Fibroblast of the aortic adventitia (primary cell): ENCODE measurements at places on chromosomes 16 and 17. TPM values are rescaled to one million over a fixed set of nuclear protein-coding genes. Genes with fewer than 3 reads are reported as not detected.

The FUS gene
- 41.3 and 65.3 TPM in 2 replicates for total RNA-seq

The CCR7 gene
- not detected in 2 replicates for total RNA-seq

The EPX gene
- total RNA-seq: not detected in 2 replicates

The SLFN11 gene
- total RNA-seq: 41.5 and 99.2 TPM in 2 replicates

The KIF18B gene
- 0.08 and 10.8 TPM in 2 replicates for total RNA-seq

The KRTAP4-6 gene
- not detected in 2 replicates for total RNA-seq

The ABCA6 gene
- total RNA-seq: 192 and 340 TPM in 2 replicates

The MT4 gene
- not detected in 2 replicates for total RNA-seq

The PLLP gene
- under 0.01 TPM in 1 of 2 replicates, not detected in the other for total RNA-seq

The ZG16B gene
- total RNA-seq: 0.27 and 1.4 TPM in 2 replicates

The CACNG5 gene
- total RNA-seq: not detected in 2 replicates

The TBC1D3H gene
- total RNA-seq: not detected in 2 replicates

The PMFBP1 gene
- total RNA-seq: 0.09 and 0.33 TPM in 2 replicates

The OR1A1 gene
- not detected in 2 replicates for total RNA-seq

The CCL16 gene
- total RNA-seq: not detected in 2 replicates

The LCMT1 gene
- total RNA-seq: 35.3 and 112 TPM in 2 replicates

The PRR35 gene
- not detected in 2 replicates for total RNA-seq

The CLEC19A gene
- total RNA-seq: not detected in 2 replicates

The HSPB9 gene
- not detected in 2 replicates for total RNA-seq

The CTF1 gene
- total RNA-seq: 2.5 and 3.2 TPM in 2 replicates

The WNT9B gene
- 0.09 TPM in 1 of 2 replicates, not detected in the other for total RNA-seq

The HBA2 gene
- total RNA-seq: not detected in 2 replicates

The CD79B gene
- not detected in 2 replicates for total RNA-seq

The ZBTB4 gene
- total RNA-seq: 37.4 and 45.5 TPM in 2 replicates

The TSPAN10 gene
- 2.7 and 4.5 TPM in 2 replicates for total RNA-seq

The BCL7C gene
- 22.3 and 45.5 TPM in 2 replicates for total RNA-seq

The TEX19 gene
- total RNA-seq: not detected in 2 replicates

The KRTAP3-1 gene
- not detected in 2 replicates for total RNA-seq

The SEZ6 gene
- not detected in 2 replicates for total RNA-seq

The KRTAP4-9 gene
- not detected in 2 replicates for total RNA-seq

The HLF gene
- total RNA-seq: 4.4 TPM in 1 of 2 replicates, not detected in the other

The DBNDD1 gene
- 0.16 and 1.7 TPM in 2 replicates for total RNA-seq

The KRTAP9-8 gene
- total RNA-seq: not detected in 2 replicates

The CHRNE gene
- total RNA-seq: 0.33 and 4.9 TPM in 2 replicates

The TAT gene
- total RNA-seq: not detected in 2 replicates

The COL1A1 gene
- 2,633 and 16,513 TPM in 2 replicates for total RNA-seq

The KRT37 gene
- not detected in 2 replicates for total RNA-seq

The TBC1D26 gene
- 0.65 TPM in 1 of 2 replicates, not detected in the other for total RNA-seq
